Keratinocyte (primary cell): ENCODE measurements at places on chromosomes 11 and 22. TPM values are rescaled to one million over a fixed set of nuclear protein-coding genes. Genes with fewer than 3 reads are reported as not detected.

Gene TCN2
- 0.88 to 1.2 TPM (median 1.2 TPM) in 3 replicates for polyA plus RNA-seq

DNA sequence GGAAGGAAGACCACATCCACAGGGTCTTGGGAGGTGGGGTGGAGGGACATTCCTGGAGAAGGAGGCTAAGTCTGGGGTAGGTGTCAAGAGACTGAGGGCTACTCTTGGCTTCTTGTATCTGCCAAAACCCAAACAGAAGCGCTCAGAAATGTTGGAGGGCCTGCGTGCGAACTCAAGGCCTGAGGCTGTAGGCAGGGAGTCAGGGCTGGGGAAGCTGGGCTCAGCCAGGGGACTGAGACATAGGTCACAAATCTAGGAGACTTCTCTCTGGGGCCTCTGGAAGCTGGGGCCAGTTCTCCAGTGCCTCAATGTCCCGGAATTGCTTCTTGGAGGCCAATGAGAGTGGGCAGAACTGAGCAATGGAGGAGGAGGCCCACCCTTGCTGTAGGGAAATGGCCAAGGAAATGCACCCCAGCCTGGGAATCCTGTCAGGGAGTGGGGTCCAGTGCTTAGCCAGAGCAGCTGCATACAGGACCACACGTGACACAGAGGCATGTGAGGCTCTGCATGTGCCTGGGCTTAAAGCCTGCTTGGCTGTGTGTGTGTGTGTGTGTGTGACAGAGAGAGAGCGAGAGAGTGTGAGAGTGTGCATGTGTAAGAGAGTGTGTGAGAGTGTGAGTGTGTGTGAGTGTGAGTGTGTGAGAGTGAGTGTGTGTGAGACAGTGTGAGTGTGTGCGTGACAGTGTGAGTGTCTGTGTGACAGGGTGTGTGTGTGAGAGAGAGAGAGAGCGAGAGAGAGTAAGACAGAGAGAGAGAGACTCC is 141.3 kb downstream of the ST3GAL4 start:
- DNase-seq: no peak

GRCh38 chr11:113538451-113539412 is 63.5 kb upstream of the DRD2 start:
- no peak for DNase-seq

GRCh38 chr11:41020259-41020658 is 439.2 kb downstream of the LRRC4C start:
- DNase-seq: no peak

DNA sequence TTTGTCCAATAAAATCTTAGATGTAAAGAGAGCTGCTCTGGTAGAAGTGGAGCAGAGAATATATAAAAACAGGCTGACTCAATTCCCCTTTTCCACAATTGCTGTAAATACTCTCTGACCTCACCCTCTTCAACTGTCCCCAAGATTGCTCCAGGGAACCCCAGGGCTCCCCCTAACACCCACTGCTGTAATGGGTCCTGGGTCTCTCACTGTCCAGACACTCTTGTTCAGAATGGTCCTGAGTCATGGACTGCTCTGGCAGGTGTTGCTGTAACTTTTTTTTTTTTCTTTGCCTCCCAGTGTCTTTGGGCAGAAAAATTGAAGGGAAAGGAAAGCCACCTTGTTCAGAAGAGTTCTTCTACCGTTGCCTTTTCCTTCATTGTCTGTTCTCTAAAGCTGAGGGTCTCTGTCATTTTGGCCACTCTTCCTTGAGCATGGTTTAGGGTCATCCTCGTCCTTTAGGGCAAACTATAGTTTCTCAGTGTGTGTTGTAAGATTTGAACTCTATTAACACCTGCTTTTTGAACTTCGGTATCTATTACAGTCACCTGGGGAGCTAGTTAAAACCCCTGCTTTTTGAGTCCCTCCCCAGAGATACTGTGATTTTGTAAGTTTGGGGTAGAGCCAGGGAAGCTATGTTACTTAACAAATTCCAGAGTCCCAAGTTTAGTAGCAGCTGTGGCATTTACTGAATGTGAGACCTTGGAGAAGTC is 209.5 kb downstream of the NAV2 start:
- DNase-seq: no peak

DNA sequence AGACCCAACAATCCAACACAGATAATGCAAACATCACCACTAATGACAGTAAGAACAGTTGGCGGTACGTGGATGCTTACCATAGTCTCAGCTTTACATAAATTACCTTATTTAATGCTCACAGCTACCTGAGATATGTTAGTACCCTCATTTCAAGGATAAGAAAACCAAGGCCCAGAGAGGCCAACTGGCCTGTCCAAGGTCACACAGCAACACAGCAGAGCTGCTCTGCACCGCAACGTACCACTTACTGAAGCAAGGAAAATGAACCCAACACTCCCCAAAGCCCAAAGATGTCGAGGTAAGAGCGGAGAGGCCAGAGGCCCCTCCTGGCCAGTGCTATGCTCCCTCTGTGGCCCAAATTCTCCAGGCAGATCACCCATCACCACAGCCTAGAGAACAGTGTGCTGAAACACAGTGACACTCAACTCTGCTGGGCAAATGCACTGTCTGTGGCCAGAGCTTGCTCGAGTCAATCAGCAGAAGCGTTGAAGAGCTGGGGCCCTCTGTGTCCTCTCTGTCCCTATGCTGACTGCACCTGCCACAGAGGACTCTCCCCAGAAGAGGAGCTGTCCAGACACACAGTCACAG is 14.0 kb downstream of the SHANK2 start:
- DNase-seq: no peak

GRCh38 chr11:65692367-65692766 is 19.7 kb upstream of the KAT5 start:
- no peak for DNase-seq

- no peak for DNase-seq
These were observed 209.6 kb downstream of the BUD13 start for GRCh38 chr11:116563028-116563711.

DNA sequence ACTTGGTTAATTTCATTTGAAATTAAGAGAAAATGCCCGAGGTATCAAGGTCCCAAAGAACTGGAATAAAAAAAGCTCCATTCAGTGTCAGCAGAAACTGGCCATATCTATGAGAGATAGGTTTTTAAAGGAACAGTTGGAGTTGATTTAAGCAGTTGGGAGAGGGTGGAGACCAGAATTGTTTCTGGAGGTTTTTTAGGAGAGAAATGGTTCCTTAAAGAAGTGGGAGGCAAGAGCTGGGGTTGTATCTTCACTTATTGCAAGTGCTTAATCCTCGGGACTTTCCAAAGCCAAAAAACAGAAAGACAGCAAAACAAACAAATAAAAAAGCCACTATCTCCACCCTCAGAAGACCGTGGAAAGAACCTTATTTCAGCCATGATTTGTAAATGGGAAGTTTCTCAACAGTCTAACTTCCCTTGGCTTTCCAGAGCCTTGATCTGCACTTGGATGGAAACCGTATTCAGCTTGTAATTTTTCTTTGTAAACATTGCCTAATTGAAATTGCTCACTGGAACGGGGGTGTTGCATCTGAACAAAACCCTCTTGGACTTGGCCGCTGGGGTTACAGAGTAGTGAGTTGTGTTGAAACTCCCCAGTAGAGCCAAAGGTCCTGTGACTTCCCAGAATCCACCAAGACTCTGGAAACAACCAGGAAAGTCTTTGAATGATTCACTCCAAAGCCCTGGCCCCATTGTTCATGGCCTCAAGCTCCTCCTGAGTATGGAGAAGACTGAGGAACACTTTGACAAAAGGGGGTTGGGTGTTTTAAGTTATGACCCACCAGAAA is 115.6 kb downstream of the SLC1A2 start:
- no peak for DNase-seq

GRCh38 chr11:35523331-35523768 is 2.1 kb downstream of the PAMR1 start:
- DNase-seq: no peak

DNA sequence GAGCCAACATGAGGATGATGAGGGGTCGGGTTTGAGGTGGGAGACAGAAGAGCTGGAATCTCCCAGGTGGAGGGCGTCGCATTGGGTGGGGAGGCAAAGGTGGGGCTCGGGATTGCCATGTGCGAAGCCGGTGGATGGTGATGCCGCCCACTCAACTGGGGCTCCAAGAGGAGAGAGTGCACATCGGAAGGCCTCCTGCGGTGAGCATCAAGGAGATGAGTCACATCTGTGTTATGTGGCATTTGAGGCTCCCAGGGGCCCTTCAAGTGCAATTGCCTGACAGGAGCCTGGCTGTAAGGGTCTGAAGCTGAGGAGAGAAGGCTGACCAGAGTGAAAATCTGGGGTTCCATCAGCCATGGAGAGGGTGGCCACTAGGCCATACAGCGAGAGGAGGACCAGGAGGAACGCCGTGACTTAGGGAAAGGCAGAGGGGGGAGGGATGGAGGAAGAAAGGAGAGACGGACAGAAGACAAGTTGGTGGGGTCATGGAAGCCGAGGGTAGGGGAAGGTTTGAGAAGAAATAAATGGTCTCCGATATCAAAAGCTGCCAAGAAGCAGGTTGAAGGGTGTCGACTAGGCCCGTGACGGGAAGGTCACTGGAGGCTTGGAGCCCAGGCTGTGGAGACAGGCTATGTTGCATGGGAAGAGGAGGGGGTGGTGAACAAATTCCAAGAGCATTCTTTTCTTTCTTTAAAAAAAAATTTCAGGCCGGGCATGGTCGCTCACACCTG is 21.3 kb downstream of the RASD2 start:
- no peak for DNase-seq

DNA sequence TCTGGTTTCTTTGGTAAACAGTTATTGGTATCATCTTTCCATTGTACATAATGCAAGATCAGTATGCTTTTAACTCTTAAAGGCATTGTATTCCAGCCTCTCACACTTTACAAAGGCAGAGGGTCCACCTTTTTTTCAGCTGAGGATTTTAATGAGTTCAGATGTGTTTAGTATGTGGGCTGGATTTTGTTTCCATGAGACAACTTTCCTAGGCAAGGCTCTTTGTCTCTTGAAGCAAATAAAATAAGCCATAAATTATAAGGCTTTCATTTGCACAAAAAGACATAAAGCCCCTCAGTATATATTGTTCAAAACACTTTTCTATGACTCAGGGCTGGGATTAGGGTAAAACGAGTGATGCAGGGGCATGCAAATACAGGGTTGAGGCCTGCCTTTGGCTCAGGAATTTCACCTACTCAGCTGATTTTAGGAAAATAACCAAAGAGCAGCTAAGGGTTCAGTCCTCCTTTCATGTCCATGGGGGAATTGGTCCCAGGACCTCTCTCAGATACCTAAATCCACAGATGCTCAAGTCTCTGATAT is 7.6 kb downstream of the MMP20 start:
- DNase-seq: no peak

DNA sequence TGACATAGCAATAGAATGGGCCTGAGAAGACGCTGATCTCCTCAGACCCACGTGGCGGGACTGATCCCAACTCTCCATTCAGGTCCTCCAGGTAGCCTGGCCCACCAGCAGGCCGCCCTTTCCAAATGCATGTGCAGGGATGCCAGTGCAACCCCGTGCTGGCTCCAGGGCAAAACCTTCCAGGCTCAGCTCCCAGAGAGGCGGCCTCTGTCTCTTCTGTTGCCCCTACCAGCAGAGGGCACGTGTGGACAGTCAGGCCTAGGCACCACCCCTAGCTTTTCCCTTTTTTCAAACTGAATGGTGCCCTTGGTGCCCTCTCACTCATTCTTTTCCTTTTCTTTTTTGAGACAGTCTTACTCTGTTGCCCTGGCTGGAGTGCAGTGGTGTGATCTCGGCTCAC is 121.7 kb downstream of the OSBP2 start:
- no peak for DNase-seq

DNA sequence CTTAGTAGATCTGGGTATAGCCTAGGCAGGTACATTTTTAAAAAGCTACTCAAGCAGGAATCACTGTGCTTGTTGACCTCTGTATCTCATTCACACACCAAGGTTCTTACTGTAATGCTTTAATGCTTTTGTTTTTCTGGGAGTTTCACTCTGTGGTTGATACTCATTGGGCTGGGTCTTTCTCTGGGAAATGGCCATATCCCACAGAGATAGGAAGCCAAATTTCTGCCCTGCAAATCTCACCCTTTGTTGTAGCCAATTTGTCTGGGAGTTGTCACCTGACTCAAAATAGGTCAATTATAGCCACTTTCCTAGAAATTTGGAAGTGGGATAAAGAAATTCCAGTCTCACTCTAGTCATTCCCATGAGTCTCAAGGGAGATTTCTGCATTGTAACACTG is 195.8 kb upstream of the BDNF start:
- DNase-seq: no peak

GRCh38 chr11:69437001-69437875 is 44.2 kb upstream of the LINC01488 start:
- DNase-seq: peak; percentile 49
